Activated naive CD4-positive, alpha-beta T cell treated with anti-CD3 and anti-CD28 coated beads, Interleukin-2, amount 10 ng/mL, durations not matched to agents 5 hours and 36 hours (primary cell): ENCODE measurements at places on chromosomes 2 and 18. TPM values are rescaled to one million over a fixed set of nuclear protein-coding genes. Genes with fewer than 3 reads are reported as not detected.

TSPYL6 gene
- total RNA-seq = not detected

TUBB8B gene
- not detected for total RNA-seq

GREB1L gene
- total RNA-seq = not detected

MLPH gene
- not detected for total RNA-seq

SPATA3 gene
- not detected for total RNA-seq

APOB gene
- not detected for total RNA-seq

NEB gene
- total RNA-seq = 0.58 TPM

DLX2 gene
- not detected for total RNA-seq

ZNF396 gene
- 0.98 TPM for total RNA-seq

IL1RL1 gene
- 0.15 TPM for total RNA-seq

CCL20 gene
- not detected for total RNA-seq
